HuH-7 (cell line): ENCODE measurements at places on chromosomes 2 and 18.

- DNase-seq = no peak
Measured at GRCh38 chr2:238143239-238143951, 4.9 kb downstream of the KLHL30 start.

GRCh38 chr2:9709539-9710285 lies 78.9 kb upstream of the YWHAQ start:
- no peak for DNase-seq

- DNase-seq = no peak
Measured at GRCh38 chr2:222900354-222900753, 39.5 kb downstream of the ACSL3 start.

DNA sequence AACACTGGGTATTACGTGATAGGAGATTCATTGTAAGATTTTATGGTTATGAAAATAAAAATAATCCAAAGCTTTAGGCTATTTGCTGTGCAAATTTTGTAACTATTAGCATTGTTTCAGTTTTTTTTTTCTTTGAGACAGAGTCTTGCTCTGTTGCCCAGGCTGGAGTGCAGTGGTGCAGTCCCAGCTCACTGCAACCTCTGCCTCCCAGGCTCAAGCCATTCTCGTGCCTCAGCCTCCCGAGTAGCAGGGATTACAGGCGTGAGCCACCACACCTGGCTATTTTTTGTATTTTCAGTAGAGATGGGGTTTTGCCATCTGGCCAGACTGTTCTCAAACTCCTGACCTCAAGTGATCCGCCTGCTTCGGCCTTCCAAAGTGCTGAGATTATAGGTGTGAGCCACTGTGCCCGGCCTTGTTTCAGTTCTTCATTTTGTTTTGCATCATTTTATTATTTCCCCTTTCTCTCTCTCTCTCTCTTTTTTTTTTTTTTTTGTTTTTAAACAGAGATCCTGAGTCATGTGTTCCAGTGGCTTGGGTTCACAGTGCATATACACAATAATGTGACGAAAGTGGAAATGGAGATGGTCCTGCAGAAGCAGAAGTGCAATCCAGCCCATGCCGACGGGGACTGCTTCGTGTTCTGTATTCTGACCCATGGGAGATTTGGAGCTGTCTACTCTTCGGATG lies 25.8 kb downstream of the CASP10 start:
- no peak for DNase-seq

DNA sequence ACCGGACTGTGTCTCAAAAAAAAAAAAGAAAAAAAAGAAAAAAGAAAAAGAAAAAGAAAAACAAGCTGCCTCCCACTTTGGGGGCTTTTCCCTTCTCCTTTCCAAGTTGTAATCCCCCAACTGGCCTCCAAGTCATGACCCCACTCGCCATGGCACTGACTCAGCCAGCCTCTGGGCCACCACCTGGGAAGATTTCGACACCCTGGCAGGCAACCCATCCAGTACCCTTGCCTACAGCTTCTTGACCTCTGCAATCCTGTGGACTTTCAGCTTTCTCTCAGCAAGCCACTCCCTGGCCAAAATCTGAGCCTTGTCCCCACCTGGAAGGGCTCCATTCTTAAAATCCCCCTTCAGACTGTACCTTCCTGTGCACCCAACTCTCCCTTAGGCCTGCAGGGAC lies 22.3 kb upstream of the FOSL2 start:
- no peak for DNase-seq

DNA sequence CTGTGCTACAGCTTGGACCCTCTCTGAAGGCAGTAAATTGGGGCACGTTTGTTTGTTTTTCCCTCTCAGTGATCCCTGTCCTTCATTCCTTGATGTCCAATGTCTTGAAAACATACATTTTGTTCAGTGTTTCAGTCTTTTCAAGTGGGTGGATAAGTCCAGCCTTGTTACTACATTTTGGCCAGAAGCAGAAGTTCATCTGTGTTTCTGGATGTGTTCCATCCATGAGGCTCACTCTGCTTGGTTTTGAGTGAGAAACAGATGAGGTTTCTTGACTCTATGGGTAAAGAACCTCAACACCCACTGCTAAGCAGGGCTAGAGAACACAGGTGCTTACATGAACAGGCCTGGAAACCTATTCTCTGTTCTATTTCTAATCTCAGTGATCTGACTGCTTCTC lies 74.5 kb upstream of the RFX8 start:
- DNase-seq = no peak

- no peak for DNase-seq
Measured at GRCh38 chr2:56089931-56090330, 93.9 kb upstream of the CCDC85A start.

- DNase-seq = no peak
Measured at GRCh38 chr2:68435615-68436014, 31.5 kb downstream of the FBXO48 start.

DNA sequence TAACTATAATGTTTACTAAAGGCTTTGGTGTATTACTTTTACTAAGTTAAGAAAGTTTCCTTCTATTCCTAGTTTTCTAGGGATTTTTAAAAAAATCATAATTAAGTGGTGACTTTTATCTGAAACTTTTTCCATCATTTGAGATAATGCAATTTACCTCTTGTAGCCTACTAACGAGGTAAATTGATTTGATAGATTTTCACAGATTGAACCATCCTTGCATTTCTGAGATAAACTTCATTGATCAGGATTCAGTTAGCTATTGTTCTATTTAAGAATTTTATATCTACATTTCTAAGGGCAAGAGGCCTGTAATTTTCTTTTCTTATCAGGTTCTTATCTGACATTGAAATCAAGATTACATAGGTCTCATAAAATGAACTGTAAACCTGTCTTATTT lies 178.1 kb downstream of the MIB1 start:
- DNase-seq = no peak

DNA sequence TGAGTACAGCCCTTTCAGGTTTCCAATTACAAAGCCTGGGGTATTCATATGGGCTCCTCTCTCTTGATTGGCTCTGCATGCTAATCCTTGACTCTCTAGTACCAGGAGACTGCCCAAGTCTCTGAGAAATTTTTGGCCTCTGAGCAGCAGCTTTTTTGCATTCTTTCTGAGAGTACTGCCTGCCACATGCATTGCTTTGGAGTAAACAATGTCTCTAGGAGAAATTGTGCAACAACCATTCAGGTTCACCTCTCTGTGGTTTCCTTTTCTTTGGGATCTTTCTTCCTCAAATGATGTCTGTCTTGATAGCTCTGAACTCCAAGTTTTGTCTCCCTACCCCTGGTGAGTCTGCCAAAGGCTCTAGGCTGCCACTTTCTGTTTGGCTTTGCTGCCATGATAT lies 115.8 kb upstream of the SETBP1 start:
- no peak for DNase-seq

DNA sequence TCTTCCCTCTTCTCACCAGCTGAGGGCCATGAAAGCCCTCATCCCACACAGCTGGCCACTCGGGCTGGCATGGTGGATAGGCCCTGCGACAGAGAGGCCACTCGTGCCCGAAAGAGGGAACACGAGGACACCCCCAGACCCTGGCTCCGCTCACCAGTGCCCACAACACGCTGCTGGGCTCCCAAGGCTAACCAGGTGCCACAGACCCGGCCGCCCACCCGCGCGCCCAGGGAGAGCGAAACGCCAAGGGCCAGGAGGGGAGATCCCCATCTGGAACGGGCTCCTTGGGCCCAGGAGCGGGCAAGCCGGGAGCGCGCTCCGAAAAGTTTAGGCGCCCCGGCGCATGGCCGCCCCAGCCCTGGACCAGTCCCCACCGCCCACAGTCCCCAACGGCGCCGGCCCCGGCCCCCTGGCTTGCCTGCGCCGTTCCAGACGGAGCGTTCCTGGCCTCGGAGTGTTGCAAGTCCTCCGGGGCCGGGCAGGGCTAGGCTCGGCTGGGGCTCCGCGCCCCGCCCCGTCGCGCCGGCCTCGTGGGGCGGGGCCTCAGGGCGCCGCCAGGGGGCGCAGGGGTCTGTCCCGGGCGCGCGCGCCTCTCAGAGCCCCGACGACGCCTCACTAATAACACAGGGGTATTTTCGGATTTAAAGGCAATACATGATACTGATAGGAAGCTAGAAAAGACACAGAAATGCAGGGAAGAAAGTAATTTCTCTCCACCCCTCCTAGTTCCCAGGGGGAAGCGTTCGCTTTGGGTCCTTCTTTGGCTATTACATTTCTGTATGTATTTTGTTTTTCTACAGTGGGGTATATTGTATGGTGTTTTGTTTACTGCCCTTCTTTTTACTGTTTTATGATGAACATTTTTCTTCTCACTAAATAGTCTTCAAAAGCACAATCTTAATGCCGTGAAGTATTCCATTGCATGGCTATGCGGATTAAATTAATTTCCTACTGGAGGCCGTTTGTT lies at the start of gene TMBIM1:
Gene TMBIM1 (minus strand): TSS at position 456 of the 967 bp plus-strand sequence. CDS start 10,362 bp downstream, outside the sequence.
- DNase-seq = peak; percentile 86
